ENCODE measurements at places on chromosomes 1 and 21.

- DNase-seq, result no peak
Measured at GRCh38 chr1:77056525-77056924, 162.7 kb downstream of the PIGK start.

DNA sequence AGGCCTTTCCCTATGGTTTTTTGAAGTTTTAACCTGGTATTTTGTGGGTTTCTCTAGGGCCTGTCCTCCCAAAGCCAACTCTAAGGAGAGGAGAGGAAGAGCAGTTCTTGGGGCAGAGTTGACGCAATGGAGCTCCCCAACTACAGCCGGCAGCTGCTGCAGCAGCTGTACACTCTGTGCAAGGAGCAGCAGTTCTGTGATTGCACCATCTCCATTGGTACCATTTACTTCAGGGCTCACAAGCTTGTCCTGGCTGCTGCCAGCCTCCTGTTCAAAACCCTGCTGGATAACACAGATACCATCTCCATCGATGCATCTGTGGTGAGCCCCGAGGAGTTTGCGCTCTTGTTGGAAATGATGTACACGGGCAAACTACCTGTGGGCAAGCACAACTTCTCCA lies 38.2 kb downstream of the ZBTB40 start:
- DNase-seq, result no peak

DNA sequence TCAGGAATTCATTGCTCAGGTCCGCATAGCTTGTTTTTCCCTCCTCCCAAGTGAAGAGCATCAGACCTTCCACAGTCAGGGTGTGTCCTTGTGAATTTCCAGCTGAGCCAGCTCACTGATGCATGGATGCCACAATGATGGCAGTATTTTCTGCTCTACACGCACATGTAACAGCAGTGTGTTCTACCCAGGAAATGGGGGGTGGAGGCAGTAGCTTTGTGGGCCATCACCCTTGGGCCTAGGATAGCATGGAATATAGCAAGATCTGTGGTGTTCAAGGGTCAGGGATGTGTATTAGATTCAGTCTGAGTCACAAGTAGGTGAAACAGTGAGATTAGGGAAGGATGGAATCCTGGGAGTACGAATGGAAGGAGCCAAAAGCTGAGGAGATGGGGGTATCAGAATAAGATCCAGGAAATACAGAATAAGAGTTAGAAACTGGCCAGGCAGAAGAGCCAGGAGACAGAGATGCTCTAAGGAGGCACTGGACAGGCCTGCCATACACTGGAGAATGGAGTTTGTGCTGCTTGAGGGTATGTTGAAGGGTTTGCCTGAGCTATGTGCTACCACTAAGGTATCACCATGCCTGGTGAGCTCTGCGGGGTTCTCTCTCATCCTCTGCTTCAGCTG lies 90.6 kb upstream of the CNIH3 start:
- DNase-seq, result no peak

GRCh38 chr1:189929501-189930099 lies 548.1 kb downstream of the BRINP3 start:
- DNase-seq, result no peak

DNA sequence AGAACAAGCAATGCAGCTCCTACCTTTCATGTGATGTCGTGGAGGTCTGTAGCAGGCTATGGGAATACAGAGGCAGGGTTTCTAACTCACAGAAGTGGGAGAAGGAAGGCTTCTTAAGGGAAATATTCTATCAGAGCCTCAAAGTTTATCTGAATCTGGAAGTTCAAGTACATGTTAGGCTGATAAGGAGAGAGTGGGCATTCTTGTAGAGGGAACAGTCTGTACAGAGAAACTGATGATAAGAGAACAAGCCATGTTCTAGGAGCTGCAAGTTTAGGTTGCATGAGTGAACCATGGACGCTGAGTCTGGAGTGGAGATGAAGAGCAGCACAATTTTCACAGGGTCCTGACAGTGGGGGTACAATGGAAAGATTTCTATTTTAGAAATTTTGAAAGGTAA lies 344.0 kb downstream of the CHRM3 start:
- no peak for DNase-seq

- no peak for DNase-seq
Measured at GRCh38 chr1:39086386-39086785, 60.2 kb downstream of the NDUFS5 start.

DNA sequence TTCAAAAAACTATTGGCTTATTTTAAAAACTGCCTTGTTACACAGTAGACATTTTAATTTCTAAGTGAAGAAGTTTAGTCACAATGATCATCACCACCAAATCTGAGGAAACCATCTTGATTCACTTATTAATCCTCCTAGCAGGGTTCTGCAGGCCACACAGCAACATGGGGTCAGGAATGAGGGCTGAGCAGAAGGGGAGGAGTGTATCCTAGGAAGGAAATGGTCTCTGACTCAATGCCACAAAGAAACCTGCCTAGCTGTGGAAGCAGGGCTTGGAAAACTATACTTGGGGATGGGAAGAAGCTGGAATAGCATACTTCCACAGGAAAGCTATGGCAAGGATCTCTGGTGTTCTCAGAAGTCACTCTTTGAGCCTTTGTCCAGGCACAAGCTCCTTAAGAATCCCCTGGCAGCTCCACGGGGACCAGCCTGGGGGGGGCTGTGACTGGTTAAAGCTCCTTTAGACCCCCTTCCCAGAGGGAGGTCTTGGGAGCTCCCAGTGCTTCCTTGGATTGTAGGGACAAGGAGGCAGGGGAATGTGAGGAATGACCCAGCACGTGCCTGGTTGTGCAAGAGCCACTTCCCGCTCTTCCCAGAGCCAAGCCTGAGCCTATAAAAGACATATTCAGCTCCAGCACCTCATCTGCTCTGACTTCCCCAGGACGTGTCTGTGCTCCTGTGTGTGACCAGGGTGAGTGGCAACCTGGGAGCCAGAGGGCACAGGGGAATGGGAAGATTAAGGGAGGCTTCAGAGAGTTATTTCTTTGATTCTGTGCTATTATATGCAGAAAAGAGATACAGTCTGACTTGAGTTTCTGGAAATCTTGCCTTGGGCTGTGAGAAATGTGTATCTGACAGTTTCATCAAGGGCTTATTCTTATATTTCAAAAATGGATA lies at the start of gene LCE2A:
TSS of gene LCE2A (plus strand) at position 645 of the 900 bp plus-strand sequence. CDS start 557 bp downstream, outside the sequence.
- DNase-seq, result no peak

DNA sequence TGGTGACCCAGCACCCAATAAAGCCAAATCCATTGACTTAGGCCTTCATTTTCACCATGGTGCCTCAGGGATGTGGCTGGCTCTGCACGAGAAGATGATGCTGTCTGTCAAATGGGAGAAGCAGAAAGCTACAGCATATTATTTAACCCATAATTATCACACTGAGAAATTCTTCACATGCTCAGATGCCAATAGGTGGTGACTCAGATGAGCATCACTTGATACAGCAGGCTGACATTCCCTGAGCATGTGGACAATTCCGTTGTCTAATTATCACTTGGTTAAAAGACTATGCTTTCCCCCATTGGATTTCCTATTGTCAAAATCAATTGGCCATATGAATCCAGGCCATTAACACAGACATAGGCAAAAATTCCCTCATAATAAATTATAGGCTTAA lies 44.0 kb upstream of the HSD3B1 start:
- DNase-seq, result no peak

DNA sequence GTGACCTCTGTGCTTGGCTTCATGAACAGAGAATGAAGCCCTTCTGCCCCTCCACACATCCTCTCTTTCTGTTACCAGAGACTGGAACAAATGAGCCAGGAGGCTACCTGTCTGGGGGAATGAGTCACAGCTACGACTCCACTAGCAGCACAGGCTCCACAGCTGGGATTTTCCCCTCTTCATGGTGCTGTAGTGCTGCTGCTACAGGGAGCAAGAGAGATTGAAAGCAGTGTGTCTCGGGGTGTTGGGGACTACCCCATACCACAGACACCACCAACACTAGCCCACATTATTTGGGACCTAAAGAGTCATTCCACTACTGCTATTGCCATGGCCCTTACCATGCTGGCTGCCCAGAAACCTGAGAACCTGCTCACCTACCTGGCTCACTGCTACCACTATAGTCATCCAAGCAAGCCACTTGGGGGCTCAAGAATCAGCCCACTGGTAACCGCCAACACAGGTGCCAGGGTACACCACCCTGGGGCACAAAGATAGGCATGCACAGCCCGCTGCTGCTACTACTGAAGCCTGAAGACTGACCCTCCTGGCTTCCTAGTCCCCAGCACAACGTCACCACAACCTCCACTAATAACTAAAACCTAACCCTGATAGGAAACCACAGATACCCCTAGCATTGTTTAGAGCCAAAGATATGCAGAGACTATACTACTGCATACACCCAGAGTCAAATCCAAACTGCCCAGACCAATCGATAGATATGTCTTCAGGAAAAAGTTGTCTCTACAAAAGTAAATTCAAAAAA lies 17.7 kb downstream of the CD1E start:
- no peak for DNase-seq

DNA sequence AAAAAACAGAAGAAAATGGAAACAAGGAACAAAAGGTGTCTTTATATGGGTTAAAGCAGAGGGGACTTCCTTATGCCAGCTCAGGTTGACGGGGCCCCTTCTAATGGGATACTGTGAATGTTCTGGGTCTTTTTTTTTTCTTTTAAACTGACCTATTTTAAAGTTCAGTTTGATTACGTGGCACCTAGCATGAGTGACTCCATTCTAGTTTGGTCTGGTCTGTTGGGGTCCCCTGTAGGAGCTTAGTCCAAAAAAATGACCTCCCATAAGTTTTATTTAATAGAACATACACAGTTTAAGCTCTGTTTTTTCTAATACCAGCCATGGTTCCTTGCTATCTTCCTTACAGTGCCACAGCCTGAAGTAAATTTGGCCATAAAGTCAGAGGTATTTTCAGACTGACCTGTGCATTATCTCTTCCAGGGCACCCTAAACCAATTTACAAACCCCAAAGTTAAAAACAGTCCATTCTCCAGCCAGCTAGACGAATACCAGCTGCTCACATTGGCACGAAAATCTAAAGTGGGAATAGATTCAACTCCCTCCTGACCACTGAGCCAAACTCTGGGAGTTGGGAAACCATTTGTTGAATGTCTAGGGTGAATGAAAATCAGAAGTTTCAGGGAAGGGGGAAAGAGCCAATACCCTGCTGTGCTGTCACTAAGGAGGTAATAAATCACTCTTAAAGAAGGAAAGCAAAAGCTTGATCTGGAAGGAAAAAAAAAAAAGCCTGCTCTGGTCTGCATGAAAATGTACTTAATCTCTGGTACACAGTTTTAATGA lies 42.4 kb downstream of the AKNAD1 start:
- DNase-seq, result no peak

DNA sequence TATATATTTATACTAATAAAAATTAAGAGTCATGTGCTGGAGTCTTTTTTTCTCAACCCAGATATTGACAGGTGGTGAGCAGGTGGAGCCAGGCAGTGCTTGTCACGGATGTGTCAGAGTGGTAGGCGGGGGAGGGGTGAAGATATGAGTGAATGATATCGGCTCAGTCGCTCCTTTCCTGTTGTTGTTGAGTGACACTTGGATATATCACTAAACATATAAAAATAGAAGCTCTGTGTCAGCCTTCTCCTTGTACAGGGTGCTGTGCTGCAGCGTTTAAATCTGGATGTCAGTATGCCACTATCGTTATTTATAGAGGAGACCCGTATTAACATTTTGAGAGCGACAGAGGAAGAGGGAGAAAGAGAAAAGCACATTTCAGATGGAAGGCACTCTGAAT lies 339.6 kb downstream of the NUF2 start:
- no peak for DNase-seq

DNA sequence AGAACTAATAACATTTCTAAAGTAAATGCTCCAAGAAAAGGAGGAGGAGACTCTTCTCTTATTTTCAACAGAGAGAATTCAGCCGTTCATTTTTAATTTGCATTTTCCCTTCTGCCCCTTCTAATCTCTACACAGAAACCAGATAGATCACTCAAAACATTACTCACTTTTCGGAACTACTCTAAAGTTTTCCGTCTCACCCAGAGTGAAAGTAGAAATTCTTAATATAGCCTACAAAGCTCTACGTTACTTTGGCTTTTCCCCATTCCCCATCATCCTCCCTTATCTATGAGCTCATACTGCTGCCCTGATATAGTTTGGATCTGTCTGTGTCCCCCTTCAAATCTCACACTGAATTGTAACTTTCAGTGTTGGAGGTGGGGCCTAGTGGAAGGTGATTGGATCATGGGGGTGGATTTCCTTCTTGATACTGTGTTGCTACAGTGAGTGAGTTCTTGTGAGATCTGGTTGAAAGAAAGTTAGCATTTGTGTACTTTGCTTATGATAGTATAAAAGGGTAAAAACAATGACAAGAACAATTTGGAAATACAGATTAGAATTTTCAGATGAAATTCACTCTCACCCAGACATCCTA lies 188.2 kb downstream of the AMY1C start:
- DNase-seq, result no peak
